ENCODE measurements at places on chromosomes 7 and 10.

GRCh38 chr10:5416981-5417380 lies 4.6 kb downstream of the NET1 start:
- DNase-seq = no peak

GRCh38 chr7:113282875-113283274 lies 164.5 kb upstream of the SMIM30 start:
- no peak for DNase-seq

DNA sequence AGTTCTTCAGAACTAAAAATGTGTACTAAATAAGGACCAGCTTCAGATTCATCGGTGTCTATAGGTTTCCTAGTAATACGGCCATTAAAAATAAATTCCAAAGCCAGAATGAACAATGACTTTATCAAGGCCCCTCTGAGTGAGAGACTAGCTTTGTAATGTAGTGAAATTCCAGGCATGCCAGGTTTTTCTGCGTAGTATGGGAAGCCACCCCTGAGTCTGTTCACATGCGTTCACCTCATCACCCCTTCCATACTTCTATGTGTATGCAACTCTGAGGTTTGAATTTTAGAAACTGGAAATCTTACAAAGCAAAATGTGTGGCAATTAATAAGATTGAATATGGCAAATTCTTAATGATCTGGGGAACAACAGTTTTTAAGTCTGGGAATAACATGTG lies 24.5 kb downstream of the RNF32 start:
- no peak for DNase-seq

- DNase-seq = no peak
These were observed 33.4 kb downstream of the CPXM2 start for GRCh38 chr10:123858077-123858681.

GRCh38 chr10:97755718-97756117 lies 16.1 kb downstream of the SFRP5 start:
- DNase-seq = no peak

DNA sequence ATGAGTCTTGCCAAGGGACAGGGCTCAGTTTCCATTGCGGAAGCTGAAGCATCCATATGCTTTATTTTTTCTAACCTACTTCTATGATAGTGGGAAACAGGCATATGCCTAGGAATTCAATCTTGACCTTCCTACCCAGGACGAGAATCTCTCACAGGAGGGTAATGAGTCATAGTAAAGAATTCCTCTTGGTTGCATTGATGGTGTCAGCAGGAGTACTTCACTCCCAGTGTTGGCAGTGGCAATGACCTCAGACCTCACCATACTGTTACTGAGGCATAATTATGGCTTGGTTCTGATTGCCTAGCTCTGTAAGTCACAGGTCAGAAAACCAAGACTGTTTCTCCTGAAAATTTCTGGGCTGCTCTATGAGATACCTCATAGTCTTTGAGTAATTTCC lies 552.9 kb downstream of the ARL4A start:
- no peak for DNase-seq

DNA sequence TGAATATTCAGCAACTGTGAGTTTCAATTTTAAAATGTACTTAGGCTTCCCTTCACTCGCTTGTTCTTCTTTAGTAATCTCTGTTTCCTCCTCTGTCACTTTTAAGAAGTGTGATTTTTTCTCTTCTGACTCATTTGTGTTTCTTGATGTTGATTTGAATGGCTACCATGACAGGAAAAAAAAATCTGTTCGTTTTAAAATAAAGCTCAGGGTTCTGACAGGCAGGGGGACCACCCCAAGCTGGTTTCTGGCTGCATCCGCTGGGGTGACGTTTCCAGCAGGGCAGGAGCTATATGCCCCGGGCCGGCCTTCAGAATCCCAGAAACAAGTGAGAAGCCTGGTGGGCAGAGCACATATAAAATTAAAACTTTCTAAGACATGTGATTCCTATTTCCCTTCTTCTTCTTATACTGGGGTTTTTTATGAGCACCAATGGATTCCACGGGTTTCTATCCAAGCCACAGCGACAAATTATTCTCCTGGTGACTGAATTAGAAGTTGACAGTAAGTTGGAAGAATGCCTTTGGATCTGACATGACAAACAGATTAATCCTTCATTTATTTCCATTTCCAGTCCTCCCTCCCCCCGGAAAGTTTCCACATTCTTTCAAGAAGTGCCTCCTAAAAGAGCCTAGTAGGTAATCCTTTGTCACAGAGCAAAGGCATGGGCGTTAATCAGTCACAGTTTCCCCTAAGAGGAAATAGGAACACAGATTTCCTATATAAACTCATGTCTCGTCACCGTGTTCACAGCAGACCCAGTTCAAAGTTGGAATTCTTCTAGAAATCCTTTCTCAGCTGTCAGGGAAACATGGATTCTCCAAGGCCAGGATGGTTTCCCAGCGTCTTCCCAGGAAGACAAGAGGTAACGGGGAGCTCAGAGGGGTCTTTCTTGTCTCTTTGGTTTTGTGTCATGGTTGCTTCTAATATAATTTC lies 79.9 kb downstream of the PTPRE start:
- no peak for DNase-seq

DNA sequence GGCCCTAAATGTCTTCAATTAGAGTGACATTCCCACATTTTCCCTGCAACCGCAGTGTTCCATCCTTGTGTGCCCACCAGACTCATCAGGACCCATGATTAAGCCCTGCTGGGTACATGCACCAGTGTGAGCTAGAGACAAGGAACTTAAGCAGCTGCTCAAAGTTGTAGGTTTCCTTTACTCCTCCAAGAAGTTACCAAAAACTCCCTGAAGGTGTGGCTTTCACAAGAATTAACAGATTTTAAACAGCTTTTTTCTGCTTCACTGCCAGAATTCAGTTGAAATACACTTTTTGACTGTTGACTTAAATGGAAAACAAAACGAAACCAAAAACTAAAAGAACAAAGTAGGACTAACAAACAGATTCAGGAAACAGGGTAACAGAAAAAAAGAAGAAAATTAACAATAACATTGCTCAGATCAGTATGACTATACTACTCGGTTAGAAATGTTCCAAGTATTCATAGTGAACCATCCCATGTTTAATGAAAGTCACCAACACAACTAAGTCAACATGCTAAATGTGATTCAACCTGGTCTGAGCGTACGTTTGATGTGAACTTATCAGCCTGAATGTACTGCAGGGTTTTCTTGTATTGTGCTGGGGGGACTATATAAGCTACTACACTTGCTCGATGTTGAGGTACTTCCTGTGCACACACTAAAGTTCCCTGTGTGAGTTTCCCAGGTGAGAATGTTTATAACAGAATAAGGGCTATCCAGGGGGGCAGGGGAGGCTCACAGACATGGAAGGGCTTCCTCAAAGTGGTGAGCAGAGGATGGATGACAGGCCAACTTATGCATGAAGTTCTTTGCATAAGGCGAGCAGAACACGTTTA lies 22.2 kb downstream of the SLC37A3 start:
- peak; percentile 21 for DNase-seq

DNA sequence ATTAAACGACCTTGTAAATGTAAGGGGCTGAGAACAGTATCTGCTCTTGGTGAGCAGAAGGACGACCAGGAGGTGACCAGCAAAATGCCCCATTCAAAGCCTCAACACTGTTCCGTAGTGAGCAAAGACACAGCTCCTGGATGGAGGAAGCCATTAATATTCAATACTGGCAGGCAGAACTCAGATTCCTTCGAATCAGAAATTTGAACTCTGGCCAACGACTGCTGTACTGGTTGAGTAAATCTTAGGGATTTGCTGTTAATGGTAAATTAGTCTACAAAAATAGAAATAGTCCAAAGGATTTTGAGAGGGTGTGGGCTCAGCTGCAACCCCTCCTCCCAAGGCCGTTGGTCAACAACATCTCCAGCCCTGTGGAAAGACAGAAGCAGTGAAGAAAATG lies 130.5 kb upstream of the PFKP start:
- DNase-seq = no peak

GRCh38 chr10:15370856-15371701 lies at the start of gene FAM171A1:
TSS of gene FAM171A1 (minus strand) at chr10:15371289. CDS start at chr10:15371052, 237 bp downstream.
- DNase-seq = peak; percentile 53

DNA sequence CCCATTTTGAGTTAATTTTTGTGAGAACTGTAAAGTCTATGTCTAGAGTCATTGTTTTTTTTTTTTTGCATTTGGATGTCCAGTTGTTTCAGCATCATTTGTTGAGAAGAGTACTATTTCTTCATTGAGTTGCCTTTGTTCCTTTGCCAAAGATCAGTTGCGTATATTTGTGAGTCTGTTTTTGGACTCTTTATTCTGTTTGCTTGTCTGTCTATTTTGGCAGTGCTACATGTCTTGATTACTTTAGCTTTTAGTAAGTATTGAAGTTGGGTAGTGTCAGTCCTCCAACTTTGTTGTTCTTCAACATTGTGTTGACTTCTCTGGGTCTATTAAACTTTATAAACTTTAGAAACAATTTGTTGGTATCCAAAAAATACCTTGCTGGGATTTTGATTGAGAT lies 31.6 kb downstream of the CCDC7 start:
- no peak for DNase-seq

DNA sequence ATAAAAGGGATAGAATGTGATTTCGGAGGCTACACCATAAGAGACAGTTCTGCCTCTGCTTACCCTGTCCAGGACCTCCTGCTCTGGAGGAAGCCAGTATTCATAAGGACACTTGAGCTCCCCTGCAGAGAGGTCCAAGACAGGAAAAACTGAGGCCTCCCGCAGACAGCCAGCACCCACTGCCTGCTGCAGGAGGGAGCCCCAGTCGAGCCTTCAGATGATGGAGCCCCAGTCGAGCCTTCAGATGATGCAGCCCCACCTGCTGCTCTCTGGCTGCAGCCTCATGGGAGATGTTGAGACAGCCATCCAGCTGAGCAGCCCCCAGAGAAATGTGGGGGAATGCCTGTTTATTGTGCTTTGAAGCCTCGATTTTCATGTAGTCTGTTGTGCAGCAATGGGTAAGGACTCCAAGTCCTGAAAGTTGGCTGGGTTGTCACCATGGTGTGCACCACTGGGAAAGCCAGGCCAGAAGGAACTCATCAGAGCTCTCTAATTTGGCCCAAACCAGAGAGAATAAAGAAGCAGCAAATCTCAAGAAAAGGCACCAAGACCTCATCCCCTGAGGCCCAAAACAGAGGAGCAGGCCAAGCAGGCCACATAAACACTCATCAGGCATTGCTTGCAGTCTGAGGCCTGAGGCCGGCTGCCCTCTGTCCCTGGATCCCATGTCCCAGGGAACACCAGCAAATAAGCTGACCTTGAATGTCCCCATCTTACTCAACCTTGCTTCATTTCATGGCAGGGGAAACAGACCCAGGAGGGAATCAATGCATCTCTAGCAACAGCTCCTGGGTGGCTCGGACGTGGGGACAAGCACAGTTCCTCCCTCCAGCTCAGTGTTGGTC lies 30.9 kb downstream of the CALML5 start:
- no peak for DNase-seq

DNA sequence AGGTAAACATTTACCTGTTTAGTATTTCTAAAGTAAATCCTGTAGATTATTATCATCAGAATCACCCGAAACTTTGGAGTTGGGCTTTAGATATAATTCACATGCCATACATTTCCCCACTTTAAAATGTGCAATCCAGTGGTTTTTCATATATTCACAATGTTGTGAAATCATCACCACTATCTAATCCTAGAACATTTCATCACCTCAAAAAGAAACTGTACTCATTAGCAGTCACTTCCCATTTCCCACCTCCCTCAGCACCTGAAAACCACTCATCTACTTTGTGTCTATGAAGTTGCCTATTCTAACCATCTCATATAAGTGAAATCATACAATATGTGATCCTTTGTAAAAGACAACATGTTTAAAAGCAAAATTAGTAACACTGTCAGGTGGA lies 182.6 kb downstream of the FZD1 start:
- no peak for DNase-seq

DNA sequence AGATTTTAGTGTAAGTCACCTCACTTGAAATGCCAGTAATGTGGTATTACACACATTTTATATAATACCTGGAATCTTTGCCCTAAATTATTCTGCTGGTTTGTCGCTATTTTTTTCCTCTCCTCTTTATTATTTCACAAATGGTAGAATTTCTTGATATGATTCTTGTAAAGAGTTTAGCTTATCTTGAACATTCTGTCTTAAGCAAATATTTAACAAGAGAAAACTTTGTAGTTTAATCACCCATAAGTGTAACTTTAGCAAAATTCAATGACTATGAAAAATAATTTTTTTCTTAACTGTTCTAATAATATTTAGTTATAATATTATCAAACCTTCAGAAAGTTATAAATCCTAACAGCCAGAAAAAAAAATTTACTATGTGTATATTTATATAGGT lies 56.7 kb downstream of the NHLRC2 start:
- no peak for DNase-seq

GRCh38 chr10:79021948-79022499 lies 46.7 kb upstream of the ZMIZ1 start:
- no peak for DNase-seq

- no peak for DNase-seq
These were observed 3.6 kb downstream of the PWWP2B start for GRCh38 chr10:132400547-132401151.

GRCh38 chr7:142669074-142669654 lies 80.1 kb upstream of the PRSS1 start:
- no peak for DNase-seq

DNA sequence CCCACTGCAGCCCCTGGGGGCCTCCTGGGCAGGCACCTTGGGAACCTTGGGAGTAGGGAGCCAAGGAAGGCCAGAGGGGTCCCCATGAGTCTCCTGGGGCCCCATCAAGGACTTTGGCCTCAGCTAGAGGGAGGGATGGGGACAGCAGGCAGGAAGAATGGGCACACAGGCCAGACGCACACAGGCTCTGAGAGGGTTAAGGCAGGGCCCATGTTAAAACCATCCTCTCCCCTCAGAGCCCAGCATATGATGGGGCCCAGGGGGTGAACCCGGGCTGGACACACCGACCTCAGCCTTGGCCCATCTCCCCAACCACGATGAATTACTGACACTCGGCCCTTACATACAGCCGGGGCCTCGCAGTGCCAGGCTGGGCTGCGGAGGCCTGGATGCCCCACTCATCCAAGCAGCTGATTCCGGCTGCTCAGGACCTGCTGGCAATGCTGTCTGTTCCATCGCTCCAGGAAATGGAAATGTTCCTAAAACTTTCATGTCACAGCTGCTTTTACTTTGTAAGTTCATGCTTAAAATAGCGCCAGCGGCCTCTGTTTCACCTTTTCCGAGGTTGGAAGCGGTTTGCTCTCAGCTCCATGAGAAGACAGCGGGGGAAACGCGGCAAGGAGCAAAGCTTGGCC lies 17.3 kb upstream of the INPP5A start:
- no peak for DNase-seq

GRCh38 chr10:80253266-80253962 lies 36.0 kb downstream of the MAT1A start:
- DNase-seq = no peak

DNA sequence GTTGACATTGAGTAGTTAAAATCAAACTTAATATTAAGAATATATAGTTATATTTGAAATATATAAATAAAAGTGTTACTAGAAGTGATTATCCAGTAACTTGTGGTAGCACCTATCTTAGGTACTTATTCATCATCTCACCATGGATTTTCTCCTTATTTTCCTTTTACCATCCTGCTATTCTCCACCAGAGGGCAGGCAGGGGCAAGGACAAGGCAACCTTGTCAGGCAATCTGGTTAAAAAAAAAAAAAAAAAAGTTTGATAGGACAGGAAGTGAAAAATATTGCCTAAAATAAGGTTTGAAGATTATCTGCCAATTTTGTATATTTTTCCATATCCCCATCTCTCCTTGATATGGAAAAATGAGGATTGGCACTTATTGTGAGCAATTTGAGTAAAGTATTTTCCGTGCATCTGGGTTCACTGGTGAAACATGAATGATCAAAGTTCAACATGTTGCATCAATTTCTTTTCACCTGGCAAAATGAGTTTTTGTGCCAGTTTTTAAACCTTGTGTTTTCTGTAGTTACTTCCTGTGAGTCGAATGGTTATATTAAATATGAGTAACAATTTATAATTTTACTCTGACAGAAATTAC lies 256.7 kb downstream of the AGMO start:
- no peak for DNase-seq
